Heart right ventricle (tissue), 16 donors: ENCODE measurements at places on chromosomes 16 and 17. TPM values are rescaled to one million over a fixed set of nuclear protein-coding genes. Genes with fewer than 3 reads are reported as not detected.

The MYOCD gene
- 7.0 TPM for polyA plus RNA-seq

The TLCD2 gene
- 1.6 TPM for polyA plus RNA-seq

The TRIM37 gene
- polyA plus RNA-seq: 5.9 TPM

The CLDN9 gene
- polyA plus RNA-seq: 1.0 TPM

The KRTAP9-4 gene
- not detected for polyA plus RNA-seq

The SOX9 gene
- polyA plus RNA-seq: 16.1 TPM

The KDM6B gene
- polyA plus RNA-seq: 17.6 TPM

The ARHGAP44 gene
- 4.0 TPM for polyA plus RNA-seq

The KRTAP4-5 gene
- not detected for polyA plus RNA-seq

The SOST gene
- polyA plus RNA-seq: 0.03 TPM

The ACSM2A gene
- polyA plus RNA-seq: not detected

The HS3ST3B1 gene
- polyA plus RNA-seq: 0.73 TPM

The KCTD19 gene
- 0.22 TPM for polyA plus RNA-seq

The MYH4 gene
- polyA plus RNA-seq: not detected

The ACSM5 gene
- polyA plus RNA-seq: 0.32 TPM

The MT1E gene
- 31.9 TPM for polyA plus RNA-seq

The WFDC1 gene
- 5.7 TPM for polyA plus RNA-seq

The DNAH9 gene
- not detected for polyA plus RNA-seq

The TBC1D3I gene
- not detected for polyA plus RNA-seq

The TRPV3 gene
- 2.8 TPM for polyA plus RNA-seq

The PNMT gene
- polyA plus RNA-seq: 16.8 TPM

The CYLD gene
- polyA plus RNA-seq: 11.8 TPM

The NTN1 gene
- polyA plus RNA-seq: 3.0 TPM

The SDR42E1 gene
- 0.36 TPM for polyA plus RNA-seq

The TMEM98 gene
- 19.5 TPM for polyA plus RNA-seq

The HBQ1 gene
- polyA plus RNA-seq: not detected

The KCNG4 gene
- not detected for polyA plus RNA-seq

The CCL4L2 gene
- 0.12 TPM for polyA plus RNA-seq
